Stimulated activated CD8-positive, alpha-beta memory T cell treated with anti-CD3 and anti-CD28 coated beads, Interleukin-15, amount 100 ng/mL, for 4 hours (primary cell): ENCODE measurements at places on chromosomes 11 and 22.

- no peak for DNase-seq
Observed at GRCh38 chr11:128865490-128865889, 1.6 kb downstream of the KCNJ1 start.

DNA sequence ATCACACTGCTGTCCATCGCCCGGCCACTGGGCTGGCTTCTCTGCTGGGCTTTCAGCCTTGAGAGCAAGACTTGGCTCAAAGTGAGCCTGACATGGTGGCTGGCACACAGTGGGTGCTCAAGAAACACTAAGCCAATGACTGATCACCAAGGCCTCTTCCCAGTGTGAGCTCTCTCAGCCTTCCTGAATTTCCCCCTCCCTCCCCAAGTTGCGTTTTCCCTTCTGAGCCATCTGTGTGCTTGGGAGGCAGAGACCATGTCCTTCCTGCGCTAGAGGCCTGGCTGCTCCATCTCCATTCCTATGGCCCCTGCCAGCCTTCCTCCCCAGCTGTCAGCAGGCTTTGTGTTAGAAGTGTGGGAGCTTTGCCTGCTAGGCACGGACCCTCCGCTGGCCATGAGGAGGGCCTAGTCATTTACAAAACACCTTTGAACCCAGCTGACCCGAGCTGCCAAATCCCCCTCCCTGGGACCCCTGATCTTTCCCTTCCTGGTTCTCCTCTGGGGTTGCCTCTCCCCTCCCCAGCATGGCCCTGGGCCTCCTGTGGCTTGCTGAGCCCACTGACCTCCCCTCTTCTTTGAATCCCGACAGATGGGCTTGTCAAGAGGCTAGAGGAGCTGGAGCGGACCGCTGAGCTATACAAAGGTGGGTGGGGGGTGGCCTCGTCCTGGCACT lies 13.2 kb downstream of the PICK1 start:
- DNase-seq = no peak

DNA sequence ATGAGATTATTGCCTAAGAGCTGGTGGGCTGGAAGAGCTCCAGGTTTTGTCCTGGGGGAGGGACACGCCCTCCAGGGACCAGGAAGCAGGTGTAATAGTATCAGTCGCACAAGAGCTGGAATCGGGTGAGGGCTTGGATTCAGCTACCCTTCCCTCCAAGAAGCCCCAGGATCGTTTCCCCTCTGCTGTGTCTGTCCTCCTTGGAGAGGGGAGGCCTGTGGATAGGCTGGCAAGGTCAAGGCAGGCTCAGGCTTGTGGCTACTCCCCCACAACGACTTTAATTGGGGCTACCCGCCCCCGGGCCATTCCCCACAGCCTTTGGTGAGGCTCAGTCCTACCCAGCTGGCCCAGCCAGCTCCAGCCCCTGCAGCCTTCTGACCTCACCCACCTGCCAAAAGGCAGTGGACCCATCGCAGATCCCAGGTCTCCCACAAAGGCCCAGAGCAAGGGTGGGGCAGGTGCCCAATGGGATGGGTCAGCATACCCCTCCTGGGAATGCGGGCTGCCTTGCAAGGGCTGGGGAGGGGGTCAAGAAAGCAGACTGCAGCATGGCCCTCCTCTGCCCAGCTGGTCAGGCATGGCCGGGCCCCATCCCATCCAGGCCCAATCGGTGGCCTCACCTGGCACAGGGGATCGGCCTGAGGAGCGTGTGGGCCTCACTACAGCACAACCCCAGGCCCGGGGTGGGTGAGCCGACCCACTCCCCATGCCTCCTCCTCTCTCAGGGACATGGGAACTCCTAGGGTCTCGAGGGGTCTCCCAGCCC lies 1.0 kb downstream of the CTSD start:
- no peak for DNase-seq

DNA sequence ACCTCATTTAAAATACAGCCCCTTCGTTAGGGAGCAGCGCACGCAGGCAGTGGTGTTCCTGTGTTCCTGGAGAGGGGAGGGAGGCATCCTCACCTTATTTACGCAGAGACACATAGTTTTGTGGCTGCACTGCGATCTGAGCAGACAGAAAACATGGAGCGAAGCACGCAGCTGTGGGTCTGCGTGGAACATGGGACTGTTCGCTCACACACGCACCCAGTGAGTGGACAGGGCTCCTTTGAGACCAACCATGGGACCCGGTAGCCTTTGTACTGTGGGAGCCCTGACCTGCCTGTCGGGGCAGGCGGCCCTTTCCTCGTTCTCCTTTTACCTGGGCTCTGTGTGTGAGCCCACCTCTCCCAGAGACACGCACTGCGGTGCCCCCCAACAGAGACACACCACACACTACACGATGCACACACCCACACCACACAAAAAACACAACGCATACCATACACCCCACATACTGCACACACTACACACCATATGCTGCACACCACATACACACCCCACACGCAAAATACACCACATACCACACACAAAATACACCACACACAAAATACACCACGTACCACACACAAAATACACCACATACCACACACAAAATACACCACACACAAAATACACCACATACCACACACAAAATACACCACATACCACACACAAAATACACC lies 1245.7 kb downstream of the BRD1 start:
- no peak for DNase-seq

- no peak for DNase-seq
Observed at GRCh38 chr11:12441231-12441861, 64.0 kb downstream of the PARVA start.

DNA sequence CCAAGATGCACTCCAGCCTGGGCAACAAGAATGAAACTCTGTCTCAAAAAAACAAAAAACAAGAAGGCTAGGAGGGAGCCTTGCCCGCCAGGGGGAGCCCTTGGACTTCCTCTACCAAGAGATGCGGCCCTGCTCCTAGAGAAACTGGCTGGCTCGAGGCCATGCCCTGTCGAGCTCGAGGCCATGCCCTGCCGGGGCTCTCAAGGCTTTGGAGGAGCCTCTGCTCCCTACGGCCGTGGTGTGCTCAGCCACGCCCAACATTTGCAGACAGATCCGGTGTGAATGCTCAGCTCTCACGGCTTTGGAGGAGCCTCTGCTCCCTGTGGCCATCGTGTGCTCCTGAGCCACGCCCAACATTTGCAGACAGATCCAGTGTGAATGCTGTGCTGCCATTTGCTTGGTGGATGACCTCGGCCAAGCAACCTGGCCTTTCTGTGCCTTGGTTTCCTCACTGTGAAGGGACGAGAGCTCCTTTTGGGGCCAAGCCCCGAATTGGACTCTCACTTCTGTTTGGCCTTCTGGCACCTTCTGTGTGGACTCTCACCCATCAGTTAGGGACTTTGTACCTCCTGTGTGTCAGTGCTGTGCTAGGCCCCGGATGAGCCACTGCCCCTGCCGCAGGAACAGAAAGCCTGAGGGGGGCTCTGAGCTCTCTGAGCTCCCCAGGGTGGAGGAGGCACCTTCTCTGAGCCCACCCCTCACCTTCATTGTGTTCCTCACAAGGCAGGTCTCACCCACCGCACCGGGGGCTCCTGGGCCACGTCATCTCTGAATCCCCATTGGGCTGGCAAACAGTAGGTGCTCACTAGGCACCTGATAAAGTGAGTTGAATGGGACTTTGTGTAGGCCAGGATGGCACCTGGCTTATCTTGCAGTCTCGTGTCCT lies 14.1 kb downstream of the C11orf24 start:
- DNase-seq = peak; percentile 74

GRCh38 chr11:35602160-35602793 lies 16.0 kb upstream of the FJX1 start:
- DNase-seq = no peak

DNA sequence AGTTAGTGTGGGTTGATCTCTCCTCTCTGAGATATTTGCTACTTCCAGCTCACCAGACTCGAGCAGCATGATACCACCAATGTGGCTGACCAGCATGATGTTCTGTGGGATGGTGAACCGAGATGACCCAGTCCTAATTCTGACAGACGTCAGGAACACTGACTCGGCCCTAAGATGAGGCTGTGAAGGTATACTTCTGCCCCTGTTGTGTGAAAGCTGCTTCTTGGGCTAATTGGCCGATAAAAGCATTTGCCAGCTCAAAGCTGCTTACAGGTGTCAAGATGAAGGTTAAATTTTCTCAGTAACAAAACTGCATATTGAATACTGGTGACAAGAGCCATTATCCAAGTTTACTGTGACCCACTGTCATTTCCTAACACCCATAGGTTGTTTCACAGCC lies 151.4 kb downstream of the BRD1 start:
- no peak for DNase-seq

DNA sequence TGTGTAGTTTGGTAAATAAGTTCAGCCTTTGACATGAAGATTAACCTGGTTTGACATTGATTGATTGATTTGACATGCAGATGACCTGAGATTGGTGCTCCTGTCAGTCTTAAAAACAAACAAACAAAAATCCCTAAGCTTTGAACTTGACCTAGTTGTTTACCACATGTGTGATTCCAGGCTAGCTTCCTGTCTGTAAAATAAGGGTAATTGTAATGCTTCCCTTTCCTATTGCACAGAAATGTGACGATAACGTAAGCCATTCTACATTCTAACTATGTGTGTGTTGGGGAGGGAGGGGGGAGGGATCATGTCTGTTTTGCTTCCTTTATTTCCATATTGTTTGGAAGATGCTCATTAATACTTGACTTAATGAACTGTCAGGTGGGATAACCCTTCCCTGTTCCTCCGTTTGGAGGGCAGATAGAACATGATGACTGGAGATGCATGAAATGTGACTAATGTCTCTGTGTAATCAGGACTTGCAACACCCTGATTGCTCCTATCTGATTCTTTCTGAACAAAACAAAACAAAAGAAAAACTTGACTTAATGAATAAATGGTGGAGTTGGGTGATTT lies 106.1 kb upstream of the CLMP start:
- no peak for DNase-seq

DNA sequence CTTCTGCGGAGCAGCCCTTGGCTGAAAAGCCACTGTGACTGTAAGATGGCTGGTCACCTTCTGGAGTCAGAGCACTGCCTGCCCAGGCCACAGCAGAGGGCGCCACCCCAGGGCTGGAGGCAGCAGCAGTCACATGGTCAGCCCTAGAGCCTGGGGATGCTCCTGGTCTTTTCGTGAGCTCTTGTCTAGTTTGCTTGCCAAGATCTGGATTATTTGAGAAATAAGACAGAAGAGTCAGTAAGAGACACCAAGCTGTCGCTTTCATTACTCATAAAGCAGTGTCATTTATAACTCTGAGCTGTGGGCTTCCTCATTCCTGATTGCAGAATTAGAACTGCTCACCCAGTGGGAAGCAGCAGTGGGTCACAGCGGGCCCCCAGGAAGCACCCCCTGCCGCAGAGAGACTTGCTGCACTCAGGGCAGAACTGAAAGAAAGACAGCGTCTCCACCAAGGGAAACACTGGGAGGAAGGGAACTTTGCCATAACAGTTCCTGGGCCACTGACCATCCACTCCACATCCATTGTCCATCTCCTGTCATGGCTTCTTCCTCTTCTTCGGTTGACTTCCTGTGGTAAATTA lies 56.7 kb downstream of the PPP6R2 start:
- DNase-seq = no peak

GRCh38 chr11:127390465-127390864 lies 389.9 kb upstream of the KIRREL3 start:
- DNase-seq = no peak

GRCh38 chr11:119093942-119094815 lies 7.5 kb downstream of the DPAGT1 start:
- DNase-seq = no peak

DNA sequence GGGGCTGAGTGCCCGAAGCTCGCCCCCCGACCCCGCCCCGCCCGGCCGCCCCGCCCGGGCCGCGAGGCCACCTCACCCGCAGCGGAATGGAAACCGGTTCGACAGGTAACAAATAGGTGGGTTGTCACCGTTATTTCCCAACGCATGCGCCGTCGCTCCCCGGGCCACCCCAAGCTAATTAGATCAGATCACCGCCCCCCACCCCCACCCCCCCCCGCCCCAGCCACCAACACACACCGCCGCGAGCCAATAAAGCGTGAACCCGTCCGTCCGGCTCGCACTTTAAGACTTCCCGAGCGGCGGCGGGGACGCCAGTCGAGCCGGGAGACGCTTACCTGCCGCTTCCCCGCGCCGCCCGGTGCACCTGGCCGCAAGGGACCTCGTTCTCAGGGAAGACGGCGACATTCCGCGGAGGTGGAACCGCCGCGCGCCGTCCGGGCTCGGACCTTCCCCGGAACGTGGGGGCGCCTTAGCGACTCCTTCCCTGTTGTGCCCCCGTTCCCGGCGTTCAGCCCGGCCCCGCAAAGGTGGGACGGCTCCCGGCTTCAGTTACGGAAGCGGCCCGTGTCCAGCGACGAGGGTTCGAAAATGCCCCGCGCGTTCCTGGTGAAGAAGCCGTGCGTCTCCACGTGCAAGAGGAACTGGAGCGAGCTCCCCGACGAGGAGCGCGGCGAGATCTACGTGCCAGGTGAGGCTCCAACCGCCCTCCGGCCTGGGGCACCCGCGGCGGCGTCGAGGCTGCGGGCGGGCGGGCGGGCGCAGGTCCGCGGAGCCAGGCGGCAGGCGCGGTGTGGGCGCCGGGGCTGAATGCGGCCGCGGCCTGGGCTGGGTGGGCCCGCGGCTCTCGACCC lies at the start of gene OVOL1:
OVOL1 (plus strand) TSS at position 278 of the 851 bp plus-strand sequence; CDS start at position 589, 311 bp downstream.
- peak; percentile 22 for DNase-seq

GRCh38 chr11:128501632-128502549 lies 85.5 kb downstream of the ETS1 start:
- DNase-seq = no peak

- DNase-seq = no peak
Observed at GRCh38 chr11:21710809-21711208, 482.1 kb upstream of the ANO5 start.

DNA sequence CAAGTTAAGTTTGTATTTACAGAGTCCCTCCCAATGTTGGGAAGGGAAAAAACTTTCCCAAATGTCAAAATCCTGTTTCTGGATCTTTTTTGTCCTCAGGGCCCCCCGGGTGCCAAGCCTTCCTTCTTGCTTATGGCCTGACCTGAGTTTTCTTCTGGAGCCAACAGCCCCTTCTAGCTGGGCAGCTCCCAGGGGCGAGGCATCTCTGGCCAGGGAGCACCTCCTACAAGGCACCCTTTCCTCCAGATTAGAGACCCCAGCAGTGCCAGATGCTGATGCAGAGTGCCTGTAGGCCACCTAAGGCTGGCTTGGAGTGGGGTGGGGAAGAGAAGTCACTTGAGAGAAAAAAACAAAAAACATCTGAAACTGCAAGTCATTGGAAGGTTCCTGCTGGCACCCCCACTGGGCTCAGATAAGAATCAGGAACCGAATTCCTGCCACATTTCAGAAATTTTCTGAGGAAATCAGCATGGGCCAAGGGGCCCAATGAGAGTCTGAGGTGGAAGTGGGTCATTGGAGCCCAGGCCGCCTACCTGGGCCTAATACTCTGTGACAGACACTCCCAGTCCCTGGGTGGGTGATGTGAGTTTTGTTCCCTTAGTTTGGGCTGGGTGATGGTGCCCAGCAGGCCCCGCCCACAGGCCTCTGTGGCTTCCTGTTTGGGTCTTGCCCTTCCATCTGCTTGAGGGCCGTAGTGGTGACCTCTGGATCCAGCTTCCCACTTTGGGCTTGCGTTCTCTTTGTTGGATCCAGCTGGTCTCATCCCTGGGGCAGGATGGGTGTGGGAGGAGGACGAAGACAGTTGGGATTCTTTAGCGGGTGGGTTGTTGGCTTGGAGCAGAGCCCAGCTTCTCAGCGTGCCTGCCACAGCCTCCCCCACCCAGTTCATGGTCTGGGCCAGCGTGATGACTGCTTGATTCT lies 40.6 kb downstream of the PARVA start:
- no peak for DNase-seq
